ENCODE measurements at places on chromosomes 11 and 22.
A peak's percentile ranks its signal among the peaks of the same experiment; 100 is the strongest.

- DNase-seq: no peak
Measured at GRCh38 chr22:30743257-30744020, 48.8 kb downstream of the OSBP2 start.

GRCh38 chr11:81852896-81853295, 880.8 kb downstream of the FAM181B start:
- DNase-seq: no peak

DNA sequence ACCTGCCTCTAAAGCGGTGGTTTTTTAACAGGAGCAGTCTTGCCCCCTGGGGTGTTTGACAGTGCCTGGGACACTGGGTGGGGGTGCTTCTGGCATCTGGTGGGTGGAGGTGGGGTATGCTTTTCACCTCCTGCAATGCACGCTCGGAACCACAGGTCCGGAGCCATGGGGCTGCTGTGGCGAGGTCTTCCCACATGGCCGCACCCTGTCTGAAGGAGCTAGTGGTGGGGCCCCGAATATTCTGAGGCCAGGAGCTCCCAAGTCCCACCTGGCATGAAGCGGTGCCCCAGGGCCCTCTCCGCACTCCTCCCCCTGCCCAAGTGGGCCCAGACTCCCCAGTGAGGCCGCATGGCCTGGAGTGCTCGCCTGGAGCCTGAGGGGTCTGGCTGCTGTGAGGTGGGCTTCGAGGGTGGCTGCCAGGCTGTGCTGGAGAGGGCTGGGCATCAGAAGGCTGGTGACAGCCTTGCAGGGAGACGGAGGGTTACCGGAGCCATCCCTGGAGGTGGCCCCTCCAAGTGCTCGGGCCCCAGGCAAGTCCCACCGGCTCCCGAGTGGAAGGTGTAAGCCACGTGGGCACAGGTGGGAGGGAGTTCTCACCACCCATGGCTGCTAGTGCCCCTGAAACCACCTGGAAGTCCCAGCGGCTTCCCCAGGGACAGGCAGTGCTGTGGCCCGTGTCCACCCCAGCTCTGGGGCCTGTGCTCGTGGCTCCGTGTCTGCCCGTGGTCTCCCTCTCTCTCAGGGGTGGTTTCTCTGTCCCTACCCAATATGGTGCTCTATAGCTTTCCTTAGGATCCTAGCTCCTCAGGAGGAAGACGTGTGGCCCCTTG, 15.1 kb downstream of the TBX1 start:
- DNase-seq: no peak

DNA sequence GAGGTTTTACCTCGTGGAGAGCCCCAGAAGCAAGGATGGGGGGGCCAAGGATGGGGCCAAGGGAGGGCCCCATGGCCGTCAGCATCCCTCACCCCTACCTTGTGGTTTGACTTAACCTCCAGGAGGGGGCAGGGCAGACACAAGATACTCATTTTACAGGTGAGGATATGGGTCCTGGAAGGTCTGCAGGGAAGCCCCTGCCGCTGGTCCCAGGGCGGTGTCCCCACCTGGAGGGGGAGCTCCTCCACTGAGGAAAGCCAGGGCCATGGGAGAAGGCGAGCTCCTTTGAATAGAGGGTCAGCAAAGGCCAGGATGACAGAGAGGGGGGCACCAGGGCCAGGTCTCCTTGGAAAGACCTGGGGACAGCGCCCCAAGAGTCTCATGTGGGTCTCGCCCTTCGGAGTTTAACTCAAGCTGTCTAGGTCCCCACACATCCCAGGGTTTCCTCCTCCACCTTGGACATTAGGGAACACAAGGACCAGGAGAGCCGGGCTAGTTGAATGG, 5.9 kb upstream of the ADORA2A start:
- DNase-seq: no peak

- no peak for DNase-seq
Measured at GRCh38 chr11:908273-908672, 2.3 kb downstream of the CHID1 start.

DNA sequence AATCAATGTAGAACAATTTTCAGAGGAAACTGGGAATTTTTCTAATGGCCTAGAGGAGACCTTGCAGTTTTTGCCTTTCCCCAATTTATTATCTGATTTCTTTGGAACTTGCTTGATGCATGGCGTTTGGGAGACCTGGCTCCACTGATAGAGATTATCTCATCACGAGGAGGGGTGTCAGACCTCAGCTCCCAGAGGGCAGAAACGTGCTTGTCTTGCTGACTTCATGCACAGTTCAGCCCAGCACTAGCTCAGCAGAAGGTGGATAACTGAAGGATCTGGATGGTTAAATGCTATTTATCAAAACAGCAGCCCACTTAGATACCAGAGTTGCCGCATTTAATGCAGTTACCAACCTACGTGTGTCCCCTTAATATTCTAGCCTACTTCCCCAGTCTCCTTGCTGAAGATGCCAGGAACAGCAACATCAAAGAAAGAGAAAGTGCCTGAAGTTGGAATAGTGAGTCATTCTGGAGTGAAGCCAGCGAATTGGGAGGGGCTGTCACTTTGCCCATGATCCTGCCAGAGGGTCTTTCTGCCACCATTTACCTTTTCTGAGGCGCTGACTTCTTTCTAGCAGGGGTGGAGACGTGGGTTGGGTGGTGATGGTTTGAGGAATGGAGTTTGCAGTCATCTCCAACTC, 133.5 kb upstream of the CADM1 start:
- no peak for DNase-seq

- DNase-seq: peak; percentile 51
Measured at GRCh38 chr22:32336771-32337424, 20.8 kb upstream of the RFPL3 start.

DNA sequence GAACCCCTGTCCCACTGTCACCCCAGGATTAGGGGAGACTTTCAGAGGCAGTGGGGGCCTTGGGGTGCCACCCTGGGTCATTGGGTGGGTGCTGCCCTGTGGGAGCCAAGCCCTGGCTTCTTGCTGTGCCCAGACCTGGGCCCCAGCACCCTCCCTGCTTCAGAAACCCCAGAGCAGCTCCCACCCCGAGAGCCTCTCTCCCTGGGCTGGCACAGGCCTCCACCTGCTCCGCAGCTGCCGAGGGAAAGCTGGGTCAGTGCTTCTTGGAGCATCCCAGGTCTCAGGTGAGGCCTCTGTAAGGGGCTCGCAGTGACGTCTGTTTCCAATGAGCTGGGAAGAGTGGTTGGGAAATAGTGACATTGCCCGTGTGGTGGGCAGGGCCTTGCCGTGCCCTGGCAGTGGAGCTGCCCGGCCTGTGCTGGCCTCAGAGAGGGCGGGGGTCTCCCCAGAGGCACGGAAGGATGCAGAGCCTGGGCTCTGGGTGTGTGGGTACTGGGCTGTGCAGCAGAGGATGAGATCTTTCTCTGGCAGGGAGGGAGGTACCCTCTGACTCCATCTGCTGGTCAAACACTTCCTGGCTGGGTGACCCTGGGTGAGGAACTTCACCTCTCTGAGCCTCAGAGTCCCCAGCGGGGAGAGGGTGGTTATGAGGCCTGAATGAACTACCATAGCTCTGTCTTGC, 23.0 kb downstream of the C22orf23 start:
- DNase-seq: no peak

GRCh38 chr11:94732617-94733281, 35.4 kb upstream of the AMOTL1 start:
- DNase-seq: no peak

DNA sequence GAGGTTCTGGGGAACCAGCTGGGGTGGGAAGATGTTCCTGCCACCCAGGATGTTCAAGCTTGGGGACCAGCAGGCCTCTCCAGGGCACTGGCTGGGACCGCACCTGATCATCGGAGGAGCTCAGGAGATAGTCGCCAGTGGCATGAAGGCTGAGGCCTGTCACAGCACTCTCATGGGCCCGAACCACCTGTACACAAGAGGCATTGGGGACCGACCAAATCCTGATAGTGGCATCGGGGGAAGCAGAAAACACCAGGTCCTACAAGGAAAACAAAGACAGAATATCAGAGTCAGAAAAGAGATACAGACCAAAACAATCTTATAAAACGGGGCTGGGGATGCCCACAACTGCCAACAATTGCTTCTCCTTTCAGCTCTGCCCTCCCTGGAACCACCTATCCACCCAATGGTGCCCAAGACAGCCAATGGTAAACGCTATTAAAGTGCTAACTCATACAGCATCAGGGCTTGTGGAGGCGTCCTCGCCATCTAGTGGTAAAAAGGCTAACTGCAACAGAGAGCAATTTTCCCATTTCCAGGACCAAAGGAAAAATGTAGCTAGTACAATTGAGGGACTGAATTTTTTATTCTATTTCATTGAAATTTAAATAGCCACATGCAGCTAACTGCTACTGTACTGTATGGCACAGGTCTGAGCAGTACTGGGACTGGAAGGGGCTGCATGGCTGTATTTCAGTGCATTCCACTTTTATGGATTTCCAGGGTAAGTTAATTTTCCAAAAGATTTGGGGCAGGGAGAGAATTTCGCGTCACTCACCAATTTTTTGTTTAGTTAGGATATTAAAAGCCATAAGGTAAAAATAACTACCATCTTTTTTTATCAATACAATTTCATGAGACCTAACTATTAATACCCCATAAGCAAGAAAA, 7.1 kb downstream of the PRPF19 start:
- DNase-seq: peak; percentile 49

- DNase-seq: no peak
Measured at GRCh38 chr11:131370901-131371790, 731 bp downstream of the NTM start.

DNA sequence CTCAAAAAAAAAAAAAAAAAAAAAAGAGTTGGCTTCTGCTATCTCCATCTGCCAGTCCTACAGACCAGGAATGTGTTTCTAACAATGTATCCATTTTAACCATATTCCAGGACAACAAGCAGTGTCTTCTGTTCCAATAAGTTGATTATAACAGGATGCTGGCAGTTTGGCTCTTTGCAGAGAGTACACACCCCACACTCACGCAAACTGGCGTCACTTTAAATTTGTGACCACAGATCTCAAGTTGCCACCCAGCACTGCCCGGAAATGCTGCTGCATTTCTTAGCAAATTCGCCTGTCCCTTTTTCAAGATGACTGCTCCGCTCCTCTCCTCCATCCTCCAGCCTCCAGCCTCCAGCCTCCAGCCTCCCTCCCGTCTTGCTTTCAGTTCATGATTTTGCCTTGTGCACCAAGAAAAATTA, 44.3 kb downstream of the SCGB1A1 start:
- DNase-seq: no peak

- DNase-seq: no peak
Measured at GRCh38 chr11:5992604-5993251, 5.9 kb upstream of the OR52L1 start.

DNA sequence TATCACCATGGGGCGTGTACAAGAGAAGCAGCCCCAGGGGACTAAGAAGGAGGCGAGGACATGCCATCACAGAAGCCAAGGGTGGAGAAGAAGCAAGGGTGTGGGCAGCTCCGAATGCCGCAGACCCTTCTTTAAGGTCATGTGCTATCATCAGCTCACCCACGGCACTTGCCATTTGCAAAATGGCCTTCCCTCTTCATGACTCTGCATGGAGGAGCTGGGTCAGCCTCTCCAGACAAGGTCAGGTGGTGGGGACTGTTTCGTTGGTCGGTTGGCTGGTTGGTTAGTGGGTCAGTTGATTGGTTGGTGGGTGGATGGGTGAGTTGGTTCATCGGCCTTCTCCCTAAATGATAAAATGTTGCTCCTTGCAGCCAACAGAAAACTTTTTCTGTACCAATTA, 622.5 kb downstream of the TBC1D22A start:
- DNase-seq: no peak

DNA sequence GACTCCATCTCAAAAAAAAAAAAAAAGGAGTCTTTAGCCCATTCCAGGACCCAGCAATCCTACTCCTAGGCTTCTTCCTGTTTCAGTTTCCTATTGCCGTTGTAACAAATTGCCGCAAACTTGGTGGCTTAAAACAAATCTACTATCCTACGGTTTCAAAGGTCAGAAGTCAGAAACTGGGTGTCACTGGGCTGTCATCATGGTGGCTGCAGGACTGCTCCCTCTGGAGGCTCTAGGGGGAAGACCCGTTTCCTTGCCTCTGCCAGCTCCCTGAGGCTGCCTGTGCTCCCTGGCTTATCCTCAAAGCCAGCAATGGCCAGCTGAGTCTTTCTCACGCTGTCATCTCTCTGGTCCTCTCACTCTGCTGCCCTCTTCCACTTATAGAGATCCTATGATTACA, 8.7 kb upstream of the DAGLA start:
- no peak for DNase-seq

- DNase-seq: peak; percentile 75
Measured at GRCh38 chr11:18701614-18702216, 3.1 kb downstream of the TMEM86A start.

DNA sequence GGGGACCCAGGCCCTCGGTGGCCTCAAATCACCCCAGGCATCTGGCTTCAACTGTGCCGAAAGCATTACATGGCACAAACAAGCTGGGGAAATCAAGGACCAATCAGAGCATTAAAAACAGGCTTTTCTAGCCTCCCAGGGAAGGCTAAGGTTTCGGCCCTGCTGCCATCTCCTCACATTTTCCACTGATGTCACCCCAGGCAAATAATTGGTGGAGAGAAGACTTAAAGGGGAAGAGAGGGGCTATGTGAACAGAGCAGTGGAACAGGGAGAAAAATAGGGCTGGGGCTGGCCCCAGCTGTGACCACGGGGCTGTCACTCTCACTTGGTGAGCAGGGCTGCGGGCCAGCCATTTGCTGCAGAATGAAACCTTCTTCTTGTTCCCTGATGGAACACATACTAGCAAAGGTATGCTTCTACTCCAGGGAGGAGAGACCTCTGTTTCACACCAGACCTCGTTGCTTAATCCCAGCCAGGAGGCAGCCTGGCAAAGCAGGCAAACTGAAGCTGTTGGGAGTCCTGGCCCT, 581.3 kb downstream of the SOX6 start:
- no peak for DNase-seq

DNA sequence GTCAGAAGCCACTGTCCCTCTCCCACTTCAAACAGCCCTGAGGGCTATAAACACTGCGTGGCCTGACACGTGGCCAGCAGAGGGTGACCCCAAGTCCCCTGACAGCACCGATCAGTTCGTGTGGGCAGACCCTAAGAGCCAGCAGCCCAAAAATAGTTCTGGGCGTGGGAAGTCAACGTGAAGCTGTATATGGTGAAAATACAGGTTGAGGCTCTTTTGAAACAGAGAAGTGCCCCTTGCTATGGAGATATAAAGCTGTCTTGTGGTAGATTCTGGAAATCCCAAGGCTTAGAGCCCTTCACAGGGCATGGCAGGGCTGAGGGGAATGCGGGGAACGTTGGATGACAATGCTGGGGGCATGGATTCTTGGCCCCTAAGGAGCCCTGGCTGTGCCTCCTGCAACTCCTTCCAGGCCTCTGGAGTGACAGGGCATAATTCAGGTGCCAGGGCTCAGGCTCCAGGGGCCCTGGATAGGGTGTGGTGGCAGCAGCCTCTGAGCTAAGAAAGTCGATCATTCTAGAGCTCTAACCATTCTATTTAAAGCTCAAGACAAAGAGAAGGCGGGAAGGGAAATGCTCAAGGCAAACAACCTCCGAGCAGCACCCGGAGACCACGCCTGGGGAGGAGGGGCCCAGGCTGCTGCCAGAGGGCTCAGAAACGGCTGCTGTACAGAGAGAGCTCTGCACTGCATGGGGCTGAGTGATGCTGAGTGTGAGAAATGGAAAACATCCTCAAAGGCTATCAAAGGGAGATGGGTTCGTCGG, 60.4 kb upstream of the CD5 start:
- DNase-seq: no peak

DNA sequence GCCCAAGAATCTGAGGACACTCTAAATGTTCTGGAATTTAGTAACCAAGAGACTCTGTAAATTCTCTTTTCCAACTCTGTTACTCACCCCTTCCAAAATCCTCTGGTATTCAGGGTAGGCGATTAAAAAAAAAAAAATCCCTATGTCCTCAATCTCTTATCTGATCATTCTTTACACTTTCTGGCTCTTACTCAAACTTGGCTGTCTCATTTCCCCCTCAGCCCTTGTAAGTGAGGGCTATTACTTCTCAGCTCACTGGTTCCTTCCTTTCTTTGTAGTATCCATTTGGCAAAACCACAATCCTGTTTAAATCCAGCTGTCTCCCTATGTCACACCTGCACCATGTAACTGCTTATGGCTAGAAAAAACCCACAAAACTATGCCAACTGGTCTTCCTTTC, 12.7 kb upstream of the MSANTD2 start:
- no peak for DNase-seq

Measured in mesenteric fat pad (tissue), 1 donor.